Kidney epithelial cell (primary cell): ENCODE measurements at places on chromosomes 6 and 20. TPM values are rescaled to one million over a fixed set of nuclear protein-coding genes. Genes with fewer than 3 reads are reported as not detected.

SDCBP2 gene
- 6.1 and 7.7 TPM in 2 replicates for total RNA-seq

CDSN gene
- total RNA-seq: not detected in 2 replicates

GLP1R gene
- total RNA-seq: 0.17 TPM in 1 of 2 replicates, not detected in the other

MBOAT1 gene
- total RNA-seq: 7.1 and 12.0 TPM in 2 replicates

SLC13A3 gene
- 2.6 and 3.4 TPM in 2 replicates for total RNA-seq

ARMH2 gene
- total RNA-seq: not detected in 2 replicates

SLC17A1 gene
- not detected in 2 replicates for total RNA-seq

CCM2L gene
- not detected in 2 replicates for total RNA-seq

IP6K3 gene
- 0.29 and 1.6 TPM in 2 replicates for total RNA-seq

PKHD1 gene
- 1.6 and 1.8 TPM in 2 replicates for total RNA-seq

DLL1 gene
- total RNA-seq: 3.8 and 4.2 TPM in 2 replicates

DNA sequence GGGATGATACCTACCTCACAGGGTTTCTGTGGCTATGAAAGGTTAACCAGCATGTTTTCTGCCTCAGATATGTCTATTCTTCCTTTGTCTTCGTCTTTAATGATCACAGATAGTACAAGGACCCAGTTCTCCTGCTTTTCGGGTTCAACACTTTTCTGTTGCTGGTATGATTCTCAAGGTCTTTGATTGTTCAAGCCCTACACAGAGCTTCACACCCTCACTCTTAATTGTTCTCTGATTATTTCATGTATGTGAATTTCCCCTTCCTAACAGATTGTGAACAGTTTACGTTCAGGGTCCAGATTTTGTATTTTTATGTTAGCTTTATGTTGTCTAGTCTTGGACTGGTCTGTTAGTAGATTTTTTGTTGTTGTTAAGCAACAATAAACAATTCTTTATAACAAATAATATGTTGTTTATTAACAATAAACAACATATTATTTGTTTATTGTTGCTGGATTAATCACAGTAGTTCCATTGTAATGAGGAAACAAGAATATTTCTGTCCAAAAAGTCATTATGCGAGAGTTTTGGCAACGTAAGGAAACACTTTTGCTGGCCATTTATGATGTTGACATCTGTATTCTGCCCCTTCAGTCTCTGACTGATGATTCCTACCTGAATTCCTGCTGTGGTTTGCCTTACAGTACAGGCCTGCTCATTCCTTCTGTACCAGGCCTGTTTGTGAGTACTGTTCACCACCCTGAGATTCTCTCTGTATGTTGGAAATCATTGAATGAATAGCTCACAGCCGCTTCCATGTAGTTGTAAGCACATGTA is 27.2 kb upstream of the TULP4 start:
- DNase-seq: no peak

DNA sequence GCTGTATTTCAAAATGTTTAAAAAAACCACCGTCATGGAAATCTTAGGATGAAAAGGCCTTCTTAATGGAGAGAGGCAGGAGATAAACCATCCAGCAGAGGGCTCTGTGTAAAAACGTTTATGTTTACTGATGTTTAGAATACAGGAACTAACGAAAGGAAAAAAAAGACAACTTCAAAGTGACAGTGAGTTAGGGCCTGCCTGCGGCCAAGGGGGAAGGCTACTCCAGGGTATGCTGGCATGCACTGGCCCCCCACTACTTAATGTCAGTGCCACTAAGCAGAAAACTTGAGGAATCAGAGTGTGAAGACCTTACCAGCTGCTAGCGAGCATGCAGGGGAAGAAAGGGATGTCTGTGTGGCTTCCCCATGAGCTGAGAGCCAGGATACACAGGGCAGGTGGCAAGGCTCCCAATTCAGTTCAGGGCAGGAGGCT is 47.7 kb downstream of the AKAP7 start:
- DNase-seq: no peak

DNA sequence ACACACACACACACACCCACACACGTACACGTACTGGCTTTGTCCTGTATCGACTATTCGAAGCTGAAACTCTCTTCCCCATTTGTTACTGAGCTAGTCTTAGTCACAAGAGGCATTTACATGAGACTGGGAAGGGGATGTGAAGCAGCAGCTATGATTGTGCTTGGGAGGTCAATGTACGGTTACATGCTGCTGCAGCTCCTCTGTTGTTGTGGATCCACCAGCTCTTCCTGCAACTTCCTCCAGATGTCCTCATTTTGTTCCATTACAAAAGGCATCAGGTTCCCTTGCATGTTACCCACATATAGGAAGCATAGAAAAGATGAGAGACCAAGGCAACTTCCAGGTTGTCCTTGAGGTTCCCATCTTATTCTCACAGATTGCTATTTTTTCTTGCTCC is 612.4 kb upstream of the IMPG1 start:
- no peak for DNase-seq

DNA sequence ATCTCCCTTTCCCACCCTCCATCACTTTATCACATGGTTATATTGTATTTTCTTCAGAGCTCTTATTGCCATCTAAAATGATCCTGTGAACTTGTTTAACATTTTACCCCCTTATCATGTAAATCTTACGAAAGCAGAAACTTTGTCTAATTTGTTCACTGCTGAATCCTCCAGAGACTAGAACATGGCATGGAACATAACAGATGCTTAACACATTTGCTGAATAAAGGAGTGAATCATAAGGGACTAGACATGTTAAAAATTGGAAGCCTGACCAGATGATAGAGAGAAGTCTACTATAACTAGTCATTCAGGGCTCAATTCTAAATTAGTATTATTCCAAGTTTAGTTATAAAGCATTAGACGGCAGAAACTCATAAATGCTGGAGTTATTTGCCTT is 73.3 kb downstream of the MAN1A1 start:
- DNase-seq: no peak

GRCh38 chr6:161919691-161920090 is 645.8 kb upstream of the AGPAT4 start:
- no peak for DNase-seq

- no peak for DNase-seq
Observed at GRCh38 chr20:41308726-41309413, 8.7 kb downstream of the ZHX3 start.

DNA sequence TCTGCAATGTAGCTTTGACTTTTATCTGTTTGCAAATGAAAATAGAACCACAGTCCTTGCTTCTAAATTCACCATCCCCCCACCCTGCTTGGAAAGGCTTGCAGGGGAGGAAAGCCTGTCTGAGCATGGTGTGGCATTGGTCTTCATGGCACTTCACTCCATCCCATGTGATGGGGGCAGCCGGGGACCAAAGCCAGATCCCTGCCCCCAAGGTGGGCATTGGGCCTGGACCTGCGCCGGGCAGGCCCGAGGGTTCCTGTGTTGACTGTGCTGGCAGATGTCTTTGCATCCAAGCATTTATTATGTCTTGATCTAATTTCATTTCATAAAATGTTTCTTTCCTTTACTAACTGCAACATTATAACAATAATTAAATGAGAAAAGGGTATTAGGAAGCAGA is 120.0 kb downstream of the SYNDIG1 start:
- no peak for DNase-seq

DNA sequence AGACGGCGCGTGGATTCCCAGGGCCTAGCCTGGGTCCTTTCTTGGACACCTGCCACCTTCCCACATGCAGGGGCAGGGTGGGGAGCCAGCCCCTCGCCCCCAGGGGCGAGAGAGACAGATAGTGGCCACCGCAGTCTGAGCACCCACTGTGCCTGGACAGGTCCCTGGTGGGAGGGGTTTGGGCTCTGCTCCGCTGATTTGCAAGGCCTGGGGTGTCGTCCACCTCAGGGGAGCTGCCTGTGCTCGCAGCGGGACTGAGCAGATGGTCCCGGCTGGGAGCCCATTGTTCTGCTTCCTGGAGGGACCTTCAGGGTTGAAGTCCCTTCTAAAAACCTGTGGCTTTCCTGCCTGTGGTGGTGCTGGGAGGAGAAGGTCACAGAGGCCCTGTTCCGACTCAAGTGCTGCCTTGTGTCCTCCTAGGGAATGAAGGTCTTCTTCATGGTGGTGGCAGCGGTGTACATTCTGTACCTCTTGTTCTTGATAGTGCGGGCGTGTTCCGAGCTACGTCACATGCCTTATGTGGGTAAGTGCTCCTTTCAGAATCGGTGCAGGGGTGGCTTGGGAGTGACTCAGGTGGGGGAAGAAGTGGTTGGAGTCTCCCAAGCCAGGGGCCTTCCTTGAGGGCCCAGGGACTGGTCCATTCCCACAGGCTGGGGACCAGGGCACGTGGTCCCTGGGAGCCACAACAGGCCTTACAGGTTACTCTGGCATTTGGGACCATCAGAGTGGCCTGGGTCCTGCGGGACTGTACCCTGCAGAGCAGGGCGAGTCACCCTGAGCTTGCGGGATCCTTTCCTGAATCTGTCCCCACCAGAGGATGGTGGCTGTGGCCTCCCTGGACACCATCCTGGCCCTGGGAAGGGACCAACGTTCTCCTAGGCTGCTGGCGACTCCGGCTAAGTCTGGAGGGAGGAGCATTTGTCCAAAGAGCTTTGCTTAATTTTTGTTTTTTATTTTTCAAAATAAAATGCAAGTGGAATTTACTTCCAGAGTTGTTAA is 19.6 kb downstream of the DYNLT1 start:
- DNase-seq: no peak

GRCh38 chr6:11434565-11435326 is 102.8 kb upstream of the TMEM170B start:
- DNase-seq: no peak

GRCh38 chr6:139003751-139004150 is 15.7 kb upstream of the REPS1 start:
- no peak for DNase-seq

GRCh38 chr6:122569230-122569771 is 40.9 kb upstream of the PKIB start:
- no peak for DNase-seq

- DNase-seq: no peak
Observed at GRCh38 chr6:132270726-132271402, 130.4 kb downstream of the MOXD1 start.

DNA sequence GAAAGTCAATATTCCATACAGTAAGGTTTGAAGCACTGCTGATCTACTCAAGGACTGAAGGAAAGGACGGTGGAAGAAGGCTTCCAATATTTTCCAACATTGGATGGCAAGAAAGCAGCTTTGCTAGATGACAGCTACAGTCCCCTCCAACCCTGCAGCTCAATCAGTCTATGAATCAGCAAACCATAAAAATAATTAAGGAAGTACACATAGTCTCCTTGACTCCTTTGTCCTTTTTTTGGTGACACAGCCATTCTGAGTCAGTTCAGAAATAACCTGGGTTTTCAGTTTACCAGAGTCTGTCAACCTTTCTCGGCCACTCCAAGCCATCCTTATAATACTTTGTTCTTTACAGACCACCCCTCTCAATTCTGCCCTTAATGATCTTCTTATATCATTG is 232.5 kb downstream of the IBTK start:
- DNase-seq: no peak

- no peak for DNase-seq
Observed at GRCh38 chr6:34226731-34227586, 9.7 kb upstream of the HMGA1 start.

GRCh38 chr6:83092756-83093399 is 25.4 kb downstream of the DOP1A start:
- DNase-seq: no peak

DNA sequence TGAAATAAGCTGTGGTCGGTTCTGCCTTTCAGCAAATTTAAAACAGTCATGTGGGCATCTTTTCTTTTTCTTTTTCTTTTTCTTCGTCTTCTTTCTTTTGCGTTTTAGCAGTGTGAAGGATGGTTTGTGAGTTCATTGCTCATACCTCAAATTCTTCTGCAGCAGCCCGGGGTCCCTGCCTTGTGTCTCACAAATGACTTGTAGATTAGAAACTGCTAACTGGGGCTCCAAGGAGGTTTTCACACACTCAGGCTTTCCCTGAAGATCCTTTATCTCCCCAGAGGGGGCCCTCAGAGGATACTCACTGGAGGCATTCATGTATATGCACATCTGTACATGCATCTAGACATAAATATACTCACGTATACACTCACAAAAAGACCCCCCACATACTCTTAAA is 1.7 kb downstream of the SMOC2 start:
- no peak for DNase-seq

DNA sequence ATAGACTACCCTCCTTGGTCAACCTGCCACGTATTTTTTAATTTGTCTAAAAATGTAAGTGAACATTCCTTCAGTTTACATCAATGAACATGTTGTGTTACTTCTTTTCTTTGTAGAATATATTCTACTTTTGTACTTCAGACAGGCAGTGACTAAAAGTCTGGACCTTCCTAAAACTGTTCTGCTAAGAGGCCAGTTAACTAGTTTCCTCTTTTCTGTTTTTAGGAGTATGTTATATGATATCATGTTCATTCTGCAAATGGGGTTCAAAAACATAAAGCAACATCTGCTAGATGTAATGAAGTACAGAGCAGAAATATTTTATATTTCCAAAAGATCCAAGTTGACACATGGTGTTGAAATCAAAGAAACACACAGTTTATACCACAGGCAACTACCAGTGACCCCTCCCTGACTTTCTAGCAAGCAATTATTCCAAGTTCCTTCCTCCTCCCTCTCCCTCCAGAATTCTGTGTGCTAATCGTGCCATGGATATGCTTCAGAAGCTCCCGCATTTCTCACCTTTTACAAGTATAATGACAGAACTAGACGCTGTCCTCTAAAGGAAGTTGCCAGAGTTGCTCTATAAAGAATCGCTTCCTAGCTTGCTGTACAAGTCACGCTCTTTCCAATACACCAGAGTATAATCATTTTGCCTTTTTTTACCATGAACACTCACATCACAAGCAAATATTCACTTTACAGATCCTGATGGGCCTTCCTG is 64.7 kb downstream of the ARHGAP18 start:
- DNase-seq: no peak

GRCh38 chr6:132388291-132388690 is 13.0 kb downstream of the MOXD1 start:
- DNase-seq: no peak

- DNase-seq: no peak
Observed at GRCh38 chr6:169266261-169266660, 12.6 kb upstream of the THBS2 start.

DNA sequence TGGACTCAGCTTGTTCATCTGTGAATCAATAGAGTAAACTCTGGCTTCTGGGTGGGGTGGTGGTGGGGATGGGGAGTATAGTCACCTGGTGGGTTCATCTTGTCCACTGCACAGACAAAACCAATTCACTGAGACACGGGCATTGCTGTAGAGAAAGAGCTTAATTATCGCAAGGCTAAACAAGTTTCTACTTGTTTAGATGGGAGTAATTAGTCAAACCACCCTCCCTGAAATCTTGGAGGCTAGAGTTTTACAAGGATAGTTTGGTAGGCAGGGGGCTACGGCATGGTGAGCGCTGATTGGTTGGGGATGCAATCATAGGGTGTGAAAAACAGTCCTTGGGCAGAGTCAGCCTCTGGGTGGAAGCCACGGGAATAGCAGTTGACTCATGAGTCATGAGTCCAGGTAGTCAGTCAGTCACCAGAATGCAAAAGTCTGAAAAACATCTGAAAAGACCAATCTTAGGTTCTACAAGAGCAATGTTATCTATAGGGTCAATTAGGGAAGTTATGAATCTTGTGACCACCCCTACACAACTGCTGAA is 77.8 kb downstream of the STMND1 start:
- no peak for DNase-seq

GRCh38 chr20:19138758-19139157 is 73.7 kb upstream of the SLC24A3 start:
- DNase-seq: no peak
